Activated B cell treated with CpG ODN at 0.5 μM for 24 hours (primary cell): ENCODE measurements at places on chromosomes 7 and 10.

DNA sequence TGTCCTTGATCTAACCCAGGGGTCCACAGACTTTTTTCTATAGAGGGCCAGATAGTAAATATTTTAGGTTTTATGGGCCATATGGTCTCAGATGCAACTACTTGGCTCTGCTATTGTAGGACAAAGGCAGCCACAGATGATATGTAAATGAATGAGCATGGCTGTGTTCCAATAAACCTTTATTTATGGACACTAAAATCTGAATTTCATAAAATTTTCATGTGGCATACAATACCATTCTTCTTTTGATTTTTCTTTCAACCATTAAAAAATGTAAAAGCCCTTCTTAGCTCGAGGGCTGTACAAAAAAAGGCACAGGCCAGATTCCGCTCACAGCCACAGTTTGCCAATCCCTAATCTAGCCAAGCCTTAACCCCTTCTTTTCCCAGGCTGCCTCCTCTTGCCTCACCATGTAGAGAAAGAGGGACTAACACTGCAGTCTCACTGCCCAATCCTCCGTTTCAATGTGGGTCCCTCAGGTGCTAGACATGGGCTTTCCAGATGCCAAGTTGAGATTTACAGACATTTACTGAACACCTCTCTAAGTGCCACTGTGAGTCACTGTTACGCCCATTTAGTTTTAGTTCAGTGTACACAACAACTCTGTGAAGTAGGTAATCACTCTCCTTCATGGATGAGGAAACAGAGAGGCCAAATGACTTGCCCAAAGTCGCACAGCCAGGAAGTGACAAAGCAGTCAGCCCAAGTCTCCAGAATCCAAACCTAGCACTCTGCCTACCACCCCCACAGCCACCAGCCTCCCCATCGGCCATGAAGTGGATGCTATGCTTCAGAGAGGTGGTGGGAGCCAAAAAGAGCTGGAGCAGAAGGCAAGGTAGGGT is 132.6 kb upstream of the PDLIM1 start:
- no peak overlapping the region for H3K4me3 ChIP-seq
- no peaks in the 10 kb centered on the region for H3K36me3 ChIP-seq
- no peak for DNase-seq

GRCh38 chr7:72016574-72016973 is 395.6 kb downstream of the CALN1 start:
- no peaks in the 10 kb centered on the region for H3K27me3 ChIP-seq
- H3K4me1 ChIP-seq: no peaks in the 10 kb centered on the region
- H3K27ac ChIP-seq: no peak overlapping the region
- no peak for DNase-seq
- H3K36me3 ChIP-seq: no peaks in the 10 kb centered on the region

DNA sequence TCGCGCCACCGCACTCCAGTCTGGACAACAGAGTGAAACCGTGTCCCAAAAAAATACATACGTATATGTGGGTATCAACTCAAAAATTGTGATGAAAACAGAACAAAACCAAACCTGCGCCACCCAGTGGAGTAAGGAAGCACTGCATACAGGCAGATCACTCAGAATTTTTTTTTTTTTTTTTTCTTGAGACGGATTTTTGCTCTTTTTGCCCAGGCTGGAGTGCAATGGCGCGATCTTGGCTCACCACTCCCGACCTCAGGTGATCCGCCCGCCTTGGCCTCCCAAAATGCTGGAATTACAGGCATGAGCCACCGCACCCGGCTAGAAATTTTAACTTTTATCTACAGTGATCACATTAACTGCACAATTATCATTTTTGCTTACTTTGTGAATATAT is 9.1 kb upstream of the TMEM236 start:
- no peaks in the 10 kb centered on the region for H3K36me3 ChIP-seq
- no peak overlapping the region for H3K27ac ChIP-seq
- H3K4me1 ChIP-seq: peaks cover 5% of the 10 kb centered on the region
- DNase-seq: peak; percentile 45
- H3K4me3 ChIP-seq: peak overlapping the region; percentile 24

- H3K27me3 ChIP-seq: peaks cover 2% of the 10 kb centered on the region
- no peaks in the 10 kb centered on the region for H3K36me3 ChIP-seq
- H3K4me1 ChIP-seq: peaks cover 7% of the 10 kb centered on the region
- H3K27ac ChIP-seq: no peak overlapping the region
- no peak for DNase-seq
These were observed 10.6 kb upstream of the PWWP2B start for GRCh38 chr10:132386419-132386831.

DNA sequence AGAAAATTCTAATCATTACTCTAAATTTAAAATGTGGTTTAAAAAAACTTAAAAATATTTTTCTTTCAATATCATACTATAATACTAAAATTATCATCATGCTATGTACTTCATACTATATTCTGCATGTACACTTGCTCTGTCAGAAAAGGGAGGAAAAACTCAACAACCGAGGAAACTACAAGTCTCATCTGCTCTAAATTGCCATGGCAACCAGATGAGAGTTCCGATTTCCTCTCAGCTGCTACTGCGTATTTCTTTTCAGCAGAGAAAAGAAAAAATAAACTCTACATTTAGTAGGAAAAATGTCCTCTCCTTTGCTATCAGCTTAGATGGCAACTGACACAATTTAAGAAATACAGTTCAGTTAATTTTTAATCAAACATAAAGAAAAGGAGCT is 178.9 kb downstream of the SRPK2 start:
- no peaks in the 10 kb centered on the region for H3K36me3 ChIP-seq
- peaks cover 84% of the 10 kb centered on the region for H3K4me1 ChIP-seq

- DNase-seq: no peak
- peaks cover 4% of the 10 kb centered on the region for H3K36me3 ChIP-seq
- peaks cover 34% of the 10 kb centered on the region for H3K4me1 ChIP-seq
- no peaks in the 10 kb centered on the region for H3K27me3 ChIP-seq
- no peak overlapping the region for H3K4me3 ChIP-seq
These were observed 26.0 kb upstream of the PFKFB3 start for GRCh38 chr10:6176691-6177231.

DNA sequence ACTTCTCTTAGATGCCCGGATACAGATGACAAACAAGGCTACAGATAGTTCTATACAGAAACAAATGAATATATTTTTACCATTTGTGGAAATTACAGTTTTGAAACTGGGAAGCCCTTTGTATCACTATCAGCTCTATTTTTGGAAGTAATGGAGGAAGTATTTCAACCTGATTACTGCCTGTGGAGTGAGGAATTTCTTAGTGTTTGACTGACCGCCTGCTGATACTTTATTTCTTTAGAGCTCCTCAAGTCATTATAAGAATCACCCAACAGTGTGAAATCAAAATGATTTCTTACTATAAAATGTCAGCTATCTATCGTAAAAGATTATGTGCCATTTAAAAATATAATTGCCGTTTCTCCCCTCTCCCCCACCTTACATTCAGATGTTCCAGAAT is 290.9 kb downstream of the SDK1 start:
- H3K36me3 ChIP-seq: no peaks in the 10 kb centered on the region
- DNase-seq: no peak
- H3K4me1 ChIP-seq: peaks cover 23% of the 10 kb centered on the region
- no peaks in the 10 kb centered on the region for H3K27me3 ChIP-seq
- no peak overlapping the region for H3K4me3 ChIP-seq
- H3K27ac ChIP-seq: no peak overlapping the region
